Activated naive CD4-positive, alpha-beta T cell treated with anti-CD3 and anti-CD28 coated beads for 36 hours (primary cell): ENCODE measurements at places on chromosomes 5 and 9.

GRCh38 chr5:39284552-39284951, 65.2 kb upstream of the FYB1 start:
- no peak for DNase-seq

DNA sequence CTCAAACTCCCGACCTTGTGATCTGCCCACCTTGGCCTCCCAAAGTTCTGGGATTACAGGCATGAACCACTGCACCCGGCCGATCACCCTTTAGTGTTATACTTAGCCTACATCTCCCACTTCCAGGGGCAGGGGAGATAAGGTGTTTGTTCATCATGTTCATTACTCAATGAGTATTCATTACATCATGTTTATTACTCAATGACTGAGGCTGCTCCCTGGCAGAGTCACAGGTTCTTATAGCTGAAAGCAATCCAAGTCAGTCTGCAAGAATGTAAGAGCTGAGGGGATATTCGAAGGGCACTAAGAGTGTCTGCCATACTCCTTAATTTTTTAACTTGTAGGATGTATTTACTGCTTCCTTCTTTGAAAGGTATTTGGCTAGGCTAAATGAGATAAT, 214.2 kb downstream of the SPATA31D1 start:
- DNase-seq, result no peak

DNA sequence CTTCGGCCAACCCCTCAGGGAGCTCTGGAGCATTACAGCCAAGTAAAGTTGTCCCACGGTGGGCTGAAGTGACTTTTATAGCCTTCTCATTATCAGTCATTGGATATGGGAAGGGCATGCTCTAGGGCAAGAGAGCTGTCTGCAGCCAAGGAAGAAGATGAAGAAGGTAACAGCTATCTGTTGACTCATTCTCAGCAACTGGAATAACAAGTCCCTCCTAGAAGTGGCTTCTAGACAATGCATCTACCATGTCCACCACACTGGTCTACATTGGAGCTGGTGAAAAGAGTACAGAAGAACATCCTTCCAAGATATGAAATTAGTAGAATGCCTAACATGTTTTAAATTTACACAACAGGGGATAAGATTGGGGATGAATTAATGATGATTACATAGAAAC, 524.2 kb downstream of the ACTL7B start:
- no peak for DNase-seq

DNA sequence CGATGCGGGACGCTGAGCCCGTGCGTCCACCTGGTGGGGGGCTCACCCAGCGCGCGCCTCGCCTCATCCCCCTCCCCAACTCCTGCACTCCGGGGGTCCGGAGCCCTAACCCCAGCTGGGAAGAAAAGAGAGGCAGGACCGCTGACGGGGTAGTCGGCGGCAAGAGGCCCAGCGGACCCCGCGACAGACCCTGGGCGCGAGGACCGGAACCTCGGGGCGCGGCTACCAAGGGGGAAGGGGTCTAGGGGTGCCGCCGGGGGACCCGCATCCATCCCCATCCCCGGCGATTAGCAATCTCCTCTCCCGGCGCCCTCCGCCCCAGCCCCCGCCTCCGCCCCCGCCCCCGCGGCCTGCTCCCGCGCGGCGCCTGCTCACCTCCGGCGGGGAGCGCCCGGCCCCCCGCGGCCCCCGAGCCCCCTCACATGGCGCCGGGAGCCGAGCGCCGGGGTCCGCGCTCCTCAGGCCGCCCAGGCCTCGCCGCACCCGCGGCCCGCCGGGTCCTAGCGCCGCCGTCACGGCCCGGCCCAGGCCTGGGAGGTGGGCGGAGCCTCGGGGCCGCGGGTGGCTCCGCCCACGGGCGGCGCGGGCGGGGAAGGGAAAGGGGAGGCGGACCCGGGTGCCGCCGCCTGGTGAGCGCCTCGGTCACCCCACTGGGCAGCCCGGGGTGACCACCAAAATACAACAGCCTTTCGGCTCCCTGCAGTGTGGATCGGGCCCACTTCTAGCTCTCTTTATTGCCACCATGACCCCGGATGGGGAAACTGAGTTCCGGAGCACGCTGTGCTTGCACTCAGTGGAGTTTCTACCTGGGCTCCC, at the start of gene ST6GALNAC6:
Gene ST6GALNAC6, minus strand, starts transcription at position 476 of the 816 bp plus-strand sequence. CDS start 1,622 bp downstream, outside the sequence.
- peak; percentile 68 for DNase-seq

GRCh38 chr5:31251032-31251431, 57.5 kb downstream of the CDH6 start:
- DNase-seq, result no peak

DNA sequence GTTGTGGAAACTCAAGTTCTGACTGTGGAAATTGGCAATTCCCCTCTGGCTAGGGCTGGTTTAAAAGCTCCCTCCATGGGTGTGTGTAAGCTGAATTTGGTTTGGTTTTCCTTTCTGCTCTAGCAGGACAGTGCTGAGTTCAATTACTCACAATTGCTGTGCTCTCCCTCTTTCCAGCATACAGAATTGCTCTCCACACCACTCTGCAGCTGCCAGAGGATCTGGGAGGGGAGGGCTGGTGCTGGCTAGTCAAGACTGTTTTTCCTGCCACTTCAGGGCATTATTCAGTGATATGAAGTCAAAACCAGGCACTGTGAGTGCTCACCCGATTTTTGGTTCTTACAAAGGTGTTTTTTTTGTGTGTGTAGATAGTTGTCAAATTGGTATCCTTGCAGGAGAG, 336.9 kb upstream of the SLC24A2 start:
- DNase-seq, result no peak

DNA sequence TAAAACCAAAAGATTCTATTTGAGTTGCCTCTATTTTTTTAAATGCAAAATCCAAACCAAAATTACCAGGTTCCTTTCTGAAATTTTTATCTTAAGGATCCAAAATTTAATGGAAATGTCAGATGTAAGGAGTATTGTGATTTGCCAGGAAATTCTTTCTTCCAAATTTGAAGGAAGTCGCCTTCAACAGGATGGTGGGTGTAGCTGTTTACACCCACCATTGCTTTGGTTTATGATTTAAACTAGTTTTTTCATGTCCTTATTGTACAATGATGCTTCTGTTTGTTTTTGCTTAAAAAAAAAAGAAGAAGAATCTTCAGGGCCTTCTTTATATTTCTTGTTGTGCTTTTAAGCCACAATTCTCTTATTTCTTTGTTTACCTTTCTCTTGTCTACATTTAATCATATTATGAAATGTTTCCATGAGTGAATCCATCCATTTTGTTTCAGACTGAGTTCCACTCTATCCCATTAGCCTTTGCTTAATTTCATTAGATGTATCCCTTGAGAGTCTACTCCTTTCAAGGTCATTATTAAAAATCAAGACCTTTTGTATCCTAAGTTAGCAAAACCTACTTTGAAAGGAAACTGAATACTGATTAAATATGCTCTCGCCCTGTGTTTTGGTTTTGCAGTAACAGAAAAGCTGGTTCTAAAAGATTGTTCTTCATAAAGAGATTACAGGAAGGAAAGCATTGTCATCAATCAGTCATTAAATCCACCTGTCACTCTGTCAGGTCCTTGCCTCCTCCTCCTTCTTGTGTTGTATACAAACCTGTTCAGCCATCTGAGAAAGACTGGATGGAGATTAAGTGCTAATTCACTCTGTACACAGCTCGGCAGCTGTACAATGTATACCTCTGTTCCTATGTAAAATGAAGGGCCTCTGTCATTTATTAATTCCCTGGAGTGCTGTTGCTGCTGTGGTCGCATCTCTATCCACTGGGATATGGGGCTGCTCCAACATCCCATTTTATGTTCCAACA, 45.5 kb upstream of the SLC2A8 start:
- DNase-seq, result no peak

- no peak for DNase-seq
Observed at GRCh38 chr9:37624073-37624472, 26.7 kb upstream of the FRMPD1 start.

GRCh38 chr5:172455511-172456061, 1.3 kb upstream of the SH3PXD2B start:
- DNase-seq, result no peak

DNA sequence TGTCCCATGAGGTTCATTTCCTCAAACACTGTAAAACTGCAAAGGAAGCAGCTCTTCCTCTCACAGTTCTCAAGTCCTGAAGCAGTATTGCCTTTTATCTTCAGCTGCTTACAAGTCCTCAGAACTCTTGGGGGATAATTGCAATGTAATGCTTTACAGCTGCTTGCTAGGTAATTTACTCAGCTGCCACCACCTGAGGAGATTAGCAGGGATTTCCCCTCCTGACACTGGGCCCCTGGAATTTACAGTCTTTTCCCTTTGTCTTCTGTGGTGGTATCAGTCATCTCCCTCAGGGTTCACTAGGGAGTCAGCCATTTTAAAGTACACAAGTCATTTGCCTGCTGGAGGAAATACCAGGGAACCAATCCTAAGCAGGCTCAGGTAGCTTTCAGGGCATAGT, 754.3 kb upstream of the GRAMD2B start:
- no peak for DNase-seq

- DNase-seq, result no peak
Observed at GRCh38 chr9:2085716-2086115, 70.6 kb downstream of the SMARCA2 start.

GRCh38 chr9:69172895-69173294, 1.2 kb upstream of the TJP2 start:
- DNase-seq, result no peak

GRCh38 chr5:133354323-133355185, 257.8 kb downstream of the FSTL4 start:
- DNase-seq, result no peak

DNA sequence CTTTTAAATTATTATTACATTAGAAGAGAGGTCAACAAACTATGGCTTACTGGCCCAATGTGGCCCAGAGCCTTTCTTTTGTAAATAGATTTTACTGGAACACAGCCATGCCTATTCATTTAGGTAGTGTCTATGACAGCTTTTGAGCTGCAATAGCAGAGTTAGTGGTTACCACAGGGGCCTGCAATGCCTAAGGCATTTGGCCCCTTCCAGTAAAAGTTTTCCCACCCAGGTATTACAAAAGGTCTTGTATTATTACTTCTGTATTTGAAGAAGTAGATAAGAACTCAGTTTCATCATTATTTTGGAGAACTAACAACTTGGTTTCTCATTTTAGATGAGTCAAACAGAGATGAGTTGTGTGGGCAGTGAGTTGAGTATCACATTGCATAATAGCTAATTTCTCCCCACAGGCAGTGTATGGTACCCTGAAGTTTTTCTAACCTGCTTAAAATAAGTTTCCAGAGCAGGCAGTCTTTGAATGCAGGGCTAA, 9.5 kb downstream of the MTRR start:
- DNase-seq, result peak; percentile 28

GRCh38 chr5:35246900-35247647, 16.8 kb upstream of the PRLR start:
- DNase-seq, result no peak

DNA sequence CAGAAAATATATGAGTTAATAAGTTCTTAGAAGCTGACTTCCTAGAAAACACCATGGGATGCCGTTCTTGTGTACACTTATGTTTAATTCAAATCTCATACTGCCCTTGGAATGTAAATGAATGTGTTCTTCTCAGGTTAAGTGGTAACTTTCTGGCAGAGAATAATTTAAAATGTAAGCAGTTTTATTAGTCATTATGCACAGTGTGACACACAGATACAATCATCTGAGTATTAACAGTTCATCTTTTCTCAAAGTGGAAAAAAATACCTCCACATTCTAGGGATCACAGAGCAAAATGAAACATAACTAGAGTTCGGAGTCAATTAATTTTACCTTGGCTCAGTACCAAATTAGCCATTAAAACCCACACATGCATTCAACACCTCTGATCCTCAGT, 508.1 kb downstream of the CDH9 start:
- no peak for DNase-seq

GRCh38 chr5:5481633-5482032, 59.2 kb downstream of the ICE1 start:
- DNase-seq, result no peak

GRCh38 chr9:114034661-114035062, 43.4 kb downstream of the AMBP start:
- DNase-seq, result no peak

- DNase-seq, result no peak
Observed at GRCh38 chr5:15808577-15808976, 308.6 kb downstream of the FBXL7 start.

GRCh38 chr5:170542691-170543293, 39.0 kb downstream of the KCNIP1 start:
- no peak for DNase-seq

DNA sequence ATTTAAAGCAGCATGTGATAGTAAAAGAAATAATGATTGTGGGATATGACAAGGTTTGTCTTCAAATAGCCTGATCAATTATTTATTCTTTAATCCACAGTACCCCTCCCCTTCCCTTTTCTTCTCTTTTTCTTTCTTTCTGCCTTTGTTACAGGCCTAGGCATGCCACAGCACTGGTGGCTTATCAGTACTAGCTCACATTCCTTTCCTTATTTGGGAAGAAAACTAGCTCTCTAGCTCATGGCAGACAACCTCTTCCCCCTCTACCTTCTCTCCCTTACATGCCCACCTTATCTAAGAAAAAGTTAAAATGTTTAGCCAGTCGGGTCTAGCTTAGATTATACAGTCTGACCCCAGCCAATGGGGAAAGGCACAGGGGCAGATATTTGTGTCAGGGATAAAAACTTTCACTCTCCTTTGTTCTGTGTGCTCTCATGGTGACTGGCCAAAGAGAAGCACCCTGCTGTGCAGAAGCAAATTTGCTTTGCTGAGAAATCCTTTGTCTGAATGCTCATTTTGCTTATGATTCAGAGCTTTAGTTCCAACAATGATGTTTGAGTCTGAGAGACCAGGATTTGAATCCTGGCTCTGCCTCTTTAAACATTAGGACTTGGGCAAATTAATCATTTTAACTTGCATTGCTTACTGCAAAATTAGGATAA, 75.8 kb upstream of the CDH12 start:
- no peak for DNase-seq

GRCh38 chr5:39680213-39680612, 255.4 kb upstream of the DAB2 start:
- DNase-seq, result no peak

GRCh38 chr5:3660630-3661029, 65.0 kb downstream of the IRX1 start:
- no peak for DNase-seq

- DNase-seq, result no peak
Observed at GRCh38 chr9:110030632-110031031, 177.3 kb downstream of the C9orf152 start.

- no peak for DNase-seq
Observed at GRCh38 chr5:11973469-11973868, 69.2 kb upstream of the CTNND2 start.
